ENCODE measurements at places on chromosomes 16 and 17.
A peak's percentile ranks its signal among the peaks of the same experiment; 100 is the strongest.

DNA sequence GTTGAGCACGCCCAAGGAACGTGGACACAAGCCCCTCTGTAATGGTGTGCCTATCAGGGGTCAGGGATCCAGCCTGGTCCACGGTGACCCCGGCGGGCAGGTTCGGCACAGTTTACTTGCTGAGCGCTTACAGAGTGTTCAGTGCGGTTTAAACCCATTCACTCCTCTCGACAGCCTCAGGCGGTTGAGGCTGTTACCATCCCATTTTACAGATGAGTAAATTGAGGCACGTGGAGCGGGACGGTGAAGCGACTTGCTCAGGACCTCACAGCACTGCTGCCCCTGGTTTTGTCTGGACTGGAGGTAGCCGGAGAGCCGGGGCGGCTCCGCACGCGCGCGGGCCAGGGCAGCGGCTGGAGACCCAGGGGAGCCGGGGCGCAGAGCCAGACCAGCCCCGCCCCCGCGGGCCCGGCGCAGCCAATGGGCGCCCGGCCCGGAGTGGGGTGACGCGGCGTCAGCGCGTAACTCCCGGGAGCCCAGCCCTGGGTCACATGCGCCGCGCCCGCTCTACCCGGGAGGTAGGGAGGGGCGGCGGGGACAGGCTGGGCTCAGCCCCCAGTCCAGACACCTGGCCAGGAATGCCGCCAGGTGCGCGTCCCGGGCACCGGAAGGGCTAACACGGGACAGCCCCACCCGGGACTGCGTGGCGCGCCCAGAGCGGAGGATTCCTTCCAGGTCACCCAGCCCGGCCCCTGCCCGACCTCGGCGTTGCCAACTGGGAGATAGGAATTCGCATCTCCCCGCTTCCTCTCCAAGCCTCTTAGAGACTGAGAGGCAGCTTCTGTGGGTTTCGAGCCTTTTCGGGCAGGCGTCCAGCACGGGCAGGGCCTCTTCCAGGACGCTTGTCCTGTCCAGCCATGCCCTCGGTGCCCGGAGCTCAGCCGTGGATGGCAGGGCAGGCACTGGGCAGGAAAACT, 3.3 kb upstream of the SREBF1 start:
- DNase-seq, result peak; percentile 76

GRCh38 chr17:21005367-21005766, 37.4 kb downstream of the USP22 start:
- DNase-seq, result no peak

DNA sequence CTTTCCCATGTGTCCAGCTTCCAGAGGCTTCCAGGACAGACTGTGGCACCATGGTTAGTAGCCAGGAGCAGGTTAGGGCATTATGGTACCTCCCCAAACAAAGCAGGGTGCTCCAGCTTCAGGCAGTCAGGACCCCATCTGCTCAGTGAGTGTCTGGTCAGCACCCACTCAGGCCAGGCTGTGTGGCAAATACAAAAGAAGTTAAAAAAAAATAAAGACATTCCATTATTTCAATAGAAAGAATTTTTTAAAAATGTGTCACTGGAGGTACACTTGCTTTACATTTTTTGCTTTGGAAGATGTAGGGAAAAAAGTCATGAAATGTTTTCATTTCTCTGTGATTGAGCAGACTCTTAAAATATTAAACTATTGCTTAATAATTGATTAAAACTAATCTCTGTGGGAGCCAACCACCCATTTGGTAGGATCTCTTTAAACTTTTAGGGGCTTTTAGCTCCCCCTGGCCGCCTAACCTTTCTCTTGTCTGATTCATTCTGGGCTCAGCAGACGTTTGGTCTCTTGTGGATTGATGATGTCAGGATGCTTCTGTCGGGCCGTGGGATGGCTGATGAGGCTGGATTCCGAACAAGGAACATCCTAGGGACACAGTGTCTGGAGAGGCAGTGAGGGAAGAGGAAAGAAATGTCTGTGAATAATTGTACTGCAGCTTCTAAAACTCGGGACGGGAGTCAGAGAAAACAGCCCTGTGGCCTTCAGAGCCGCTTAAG, 28.4 kb upstream of the NPTX1 start:
- DNase-seq, result no peak

DNA sequence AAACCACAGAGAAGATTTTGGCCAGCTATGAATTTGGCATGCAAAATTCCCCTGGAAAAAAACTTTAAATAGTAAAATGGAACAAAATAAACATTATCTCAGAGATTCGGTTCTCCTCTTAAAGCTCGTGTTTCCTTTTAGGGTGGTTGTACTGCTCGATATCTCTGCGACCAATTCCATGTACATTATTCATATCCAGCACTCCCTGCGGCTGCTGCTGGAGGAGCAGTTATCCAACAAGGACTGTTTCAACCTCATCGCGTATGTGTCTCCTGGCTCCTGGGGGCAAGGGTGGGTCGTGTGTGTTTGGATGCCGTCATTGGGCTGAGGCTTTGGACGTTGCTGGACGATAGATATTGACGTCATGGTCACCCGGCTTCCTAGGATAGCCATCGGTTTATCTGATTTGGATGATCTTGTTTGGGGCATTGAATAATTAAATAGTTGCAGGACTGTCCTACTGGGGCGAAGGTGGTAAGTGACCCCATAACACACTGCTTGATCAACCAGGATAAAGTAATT, 33.8 kb downstream of the VWA3A start:
- no peak for DNase-seq

DNA sequence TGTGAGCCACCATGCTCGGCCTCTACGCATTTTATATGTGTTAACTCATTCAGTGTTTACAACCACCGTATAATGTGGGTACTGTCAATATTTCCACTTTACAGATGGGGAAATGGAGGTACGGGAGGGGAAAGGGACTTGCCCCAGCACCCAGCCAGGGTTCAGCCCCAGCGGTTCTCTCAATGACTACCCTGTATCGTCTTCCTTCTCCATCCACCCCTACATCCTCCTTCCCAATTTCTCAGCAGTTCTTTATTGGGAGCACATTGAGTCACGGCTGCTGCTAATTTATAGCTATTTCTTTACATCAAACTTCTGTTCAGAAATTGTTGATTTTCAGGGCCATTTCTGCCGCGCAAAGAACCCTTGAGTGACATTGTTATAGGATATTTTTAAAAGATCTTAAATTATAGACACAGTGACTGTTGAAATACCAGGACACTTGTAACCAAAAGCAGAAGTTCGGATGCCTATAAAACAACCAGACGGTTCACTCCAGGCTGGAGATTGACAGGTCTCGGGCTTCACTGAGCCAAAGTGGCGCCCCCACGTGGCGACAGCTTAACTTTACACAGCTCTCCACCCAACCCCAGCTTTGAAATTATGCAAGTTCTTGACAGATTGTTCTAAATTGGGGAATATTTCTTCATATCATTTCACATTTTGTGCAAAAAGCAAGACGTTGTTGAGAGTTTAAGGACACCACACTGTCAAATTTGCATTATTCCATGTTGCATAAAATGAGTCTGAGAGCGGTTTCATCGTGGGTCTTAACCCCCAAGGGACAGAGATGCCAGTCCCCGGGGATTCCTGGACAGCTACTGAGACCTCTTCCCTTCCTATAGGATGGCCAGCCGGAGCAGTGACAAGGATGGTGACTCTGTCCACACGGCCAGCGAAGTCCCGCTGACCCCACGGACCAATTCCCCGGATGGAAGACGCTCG, 11.8 kb downstream of the SYT17 start:
- DNase-seq, result peak; percentile 7
